ENCODE measurements at places on chromosomes 3 and 15. TPM values are rescaled to one million over a fixed set of nuclear protein-coding genes. Genes with fewer than 3 reads are reported as not detected.

- H3K27me3 ChIP-seq, result no peaks in the 10 kb centered on the region
- H3K27ac ChIP-seq, result no peak overlapping the region
- no peaks in the 10 kb centered on the region for H3K36me3 ChIP-seq
- DNase-seq, result no peak
Observed at GRCh38 chr3:23663661-23664186, 142.0 kb upstream of the UBE2E1 start.

IL20RB gene
- 2.1 TPM for total RNA-seq

MORC1 gene
- total RNA-seq, result not detected

DNA sequence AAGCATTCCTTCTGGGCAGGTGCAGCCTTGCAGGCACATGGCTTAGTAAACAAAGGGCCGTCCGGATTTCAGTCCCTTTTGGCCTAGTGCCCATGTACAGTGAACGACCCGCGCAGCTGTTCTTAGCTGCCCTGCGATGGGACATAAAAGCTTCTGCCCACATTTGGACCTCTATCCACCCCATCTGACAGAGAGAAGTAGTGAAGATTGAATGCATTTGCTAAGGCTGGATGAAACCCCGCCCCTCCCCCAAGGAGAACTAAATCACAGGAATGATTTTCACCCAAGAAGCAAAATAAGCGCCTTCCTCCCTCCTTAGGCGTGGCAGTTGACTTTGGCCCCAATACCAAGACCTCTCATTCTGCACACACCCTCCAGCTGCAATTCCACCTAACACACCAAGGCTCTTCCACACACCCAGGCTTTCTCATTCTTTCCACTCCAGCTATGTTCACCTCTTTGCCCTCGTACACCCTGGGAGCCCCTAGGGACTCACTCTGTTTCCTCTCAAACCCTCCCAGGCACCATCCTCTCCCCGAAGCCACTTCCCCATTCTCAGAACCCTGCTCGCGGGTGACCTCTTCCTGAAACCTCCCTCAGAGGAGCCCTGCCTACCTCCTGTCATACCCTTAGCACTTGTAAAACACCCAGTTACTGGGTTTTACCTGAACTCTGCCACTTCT, 14.1 kb upstream of the HRH1 start:
- H3K4me3 ChIP-seq, result no peak overlapping the region
- H3K27ac ChIP-seq, result no peak overlapping the region
- no peaks in the 10 kb centered on the region for H3K4me1 ChIP-seq
- DNase-seq, result no peak
- H3K27me3 ChIP-seq, result no peaks in the 10 kb centered on the region

DNA sequence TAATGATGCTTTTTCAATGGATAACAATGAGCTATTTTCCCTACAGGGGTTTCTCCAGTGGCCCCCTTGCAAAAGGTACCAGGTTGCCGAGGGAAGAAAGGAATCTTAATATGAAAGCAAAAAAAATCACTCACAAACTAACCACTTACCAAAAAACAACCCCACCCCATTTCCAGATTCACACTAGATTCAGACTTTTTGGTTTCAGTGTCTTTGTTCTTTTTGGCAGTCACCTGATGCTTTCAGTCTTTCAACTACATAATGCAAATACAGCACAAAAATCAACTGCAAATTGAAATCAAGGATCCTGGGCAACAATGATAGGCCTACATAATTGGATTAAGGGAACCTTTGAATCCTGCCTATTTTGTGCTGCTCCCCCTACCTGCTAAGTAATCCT, 71.1 kb upstream of the RAP2B start:
- DNase-seq, result no peak
- no peak overlapping the region for H3K27ac ChIP-seq
- no peaks in the 10 kb centered on the region for H3K36me3 ChIP-seq

GRCh38 chr3:46906471-46907058, 29.0 kb downstream of the PTH1R start:
- H3K27me3 ChIP-seq, result no peaks in the 10 kb centered on the region
- H3K36me3 ChIP-seq, result no peaks in the 10 kb centered on the region
- no peak overlapping the region for H3K4me3 ChIP-seq
- DNase-seq, result no peak

CD200 gene
- 49.2 TPM for total RNA-seq

- no peaks in the 10 kb centered on the region for H3K27me3 ChIP-seq
- no peak overlapping the region for H3K27ac ChIP-seq
- H3K36me3 ChIP-seq, result peaks cover 27% of the 10 kb centered on the region
- DNase-seq, result peak; percentile 57
- H3K4me3 ChIP-seq, result no peak overlapping the region
- H3K4me1 ChIP-seq, result no peaks in the 10 kb centered on the region
Observed at GRCh38 chr3:73070675-73071575, 9.5 kb downstream of the EBLN2 start.

GRCh38 chr3:64411101-64411500, 185.8 kb upstream of the PRICKLE2 start:
- H3K36me3 ChIP-seq, result no peaks in the 10 kb centered on the region
- DNase-seq, result no peak
- no peaks in the 10 kb centered on the region for H3K27me3 ChIP-seq
- no peaks in the 10 kb centered on the region for H3K4me1 ChIP-seq

DNA sequence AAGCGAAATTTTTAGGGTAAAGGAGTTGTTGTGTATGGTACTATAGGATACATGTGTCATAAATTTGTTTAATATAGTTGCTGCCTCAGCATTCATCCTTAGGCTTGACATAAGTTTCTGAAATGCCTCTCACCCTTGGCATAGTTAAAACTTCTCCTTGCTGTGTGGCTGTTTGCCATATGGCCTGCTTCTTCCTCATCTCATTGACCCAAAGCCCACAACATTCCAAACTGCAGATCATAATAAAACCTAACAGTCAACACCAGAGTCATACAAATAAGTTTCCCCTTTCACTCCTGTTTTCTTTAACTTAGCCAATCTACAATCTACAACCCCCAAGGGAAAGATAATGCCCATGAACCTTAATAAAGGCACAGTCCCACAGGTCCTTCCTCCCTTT, 136.6 kb downstream of the TMCC1 start:
- no peaks in the 10 kb centered on the region for H3K27me3 ChIP-seq
- H3K4me3 ChIP-seq, result no peak overlapping the region
- no peak for DNase-seq
- H3K27ac ChIP-seq, result no peak overlapping the region
- H3K36me3 ChIP-seq, result peaks cover 4% of the 10 kb centered on the region
- H3K4me1 ChIP-seq, result no peaks in the 10 kb centered on the region

GRCh38 chr15:52652286-52652685, 26.9 kb downstream of the ATOSA start:
- peak overlapping the region; percentile 33 for H3K27ac ChIP-seq
- DNase-seq, result no peak
- H3K4me3 ChIP-seq, result no peak overlapping the region
- peaks cover 4% of the 10 kb centered on the region for H3K36me3 ChIP-seq
- no peaks in the 10 kb centered on the region for H3K4me1 ChIP-seq

DNA sequence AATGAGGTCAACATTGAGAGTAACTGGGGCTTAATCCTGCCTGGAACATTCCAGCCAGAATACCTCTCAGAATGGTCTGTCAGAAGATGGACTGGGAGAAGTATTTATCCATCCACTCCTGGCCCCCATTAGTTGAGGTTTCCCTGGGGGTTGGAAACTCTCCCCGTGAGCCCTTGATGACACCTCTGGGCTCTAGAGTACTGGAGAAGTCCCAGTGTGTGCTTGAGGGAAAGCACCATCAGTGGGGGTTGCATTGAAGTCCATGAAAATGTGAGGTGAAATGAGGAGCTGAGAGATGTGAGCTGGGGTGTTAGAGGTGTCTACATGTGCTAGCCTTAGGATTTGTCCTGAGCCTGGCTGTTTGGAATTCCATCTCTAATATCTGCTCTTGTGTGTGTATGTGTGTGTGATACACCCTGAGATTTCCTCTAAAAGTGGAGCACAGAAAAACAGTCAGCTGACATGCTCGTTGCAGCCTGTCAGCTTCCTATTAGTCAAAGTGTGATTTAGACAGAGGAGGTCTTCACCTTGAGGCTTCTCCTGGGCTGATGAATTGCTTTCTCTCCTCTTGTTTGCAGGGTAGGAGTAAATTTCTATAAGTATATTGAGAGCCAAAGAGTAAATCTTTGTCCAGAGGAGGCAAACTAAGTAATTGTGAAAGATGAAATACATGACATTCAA, 67.6 kb downstream of the NR1D2 start:
- H3K4me1 ChIP-seq, result no peaks in the 10 kb centered on the region
- H3K4me3 ChIP-seq, result no peak overlapping the region
- no peaks in the 10 kb centered on the region for H3K27me3 ChIP-seq
- no peak overlapping the region for H3K27ac ChIP-seq
- no peak for DNase-seq

- no peaks in the 10 kb centered on the region for H3K36me3 ChIP-seq
- DNase-seq, result no peak
- H3K4me1 ChIP-seq, result peaks cover 6% of the 10 kb centered on the region
- H3K4me3 ChIP-seq, result no peak overlapping the region
Observed at GRCh38 chr3:152706991-152707713, 127.8 kb upstream of the P2RY1 start.

- no peaks in the 10 kb centered on the region for H3K36me3 ChIP-seq
- peaks cover 20% of the 10 kb centered on the region for H3K27me3 ChIP-seq
- DNase-seq, result no peak
- no peaks in the 10 kb centered on the region for H3K4me1 ChIP-seq
Observed at GRCh38 chr3:43106293-43106628, 382 bp upstream of the POMGNT2 start.

SCAANT1 gene
- not detected for total RNA-seq

GRCh38 chr15:62497356-62497755, 332.3 kb upstream of the C2CD4B start:
- no peak overlapping the region for H3K4me3 ChIP-seq
- no peak for DNase-seq
- H3K4me1 ChIP-seq, result peaks cover 26% of the 10 kb centered on the region
- H3K27ac ChIP-seq, result no peak overlapping the region
- no peaks in the 10 kb centered on the region for H3K36me3 ChIP-seq

DNA sequence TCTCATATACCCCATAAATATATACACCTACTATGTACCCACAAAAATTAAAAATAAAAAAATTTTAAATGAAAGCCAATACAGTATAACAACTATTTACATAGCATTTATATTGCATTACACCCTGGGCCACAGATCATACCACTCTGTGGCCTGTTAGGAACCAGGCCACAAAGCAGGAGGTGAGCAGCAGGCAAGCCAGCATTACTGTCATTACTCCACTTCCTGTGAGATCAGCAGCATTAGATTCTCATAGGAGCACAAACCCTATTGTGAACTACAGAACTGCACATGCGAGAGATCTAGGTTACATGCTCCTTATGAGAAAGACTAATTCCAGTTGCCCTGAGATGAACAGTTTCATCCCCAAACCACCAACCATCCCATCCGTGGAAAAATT, 17.4 kb downstream of the FILIP1L start:
- no peak overlapping the region for H3K27ac ChIP-seq
- no peaks in the 10 kb centered on the region for H3K36me3 ChIP-seq
- no peaks in the 10 kb centered on the region for H3K27me3 ChIP-seq
- no peak overlapping the region for H3K4me3 ChIP-seq
- DNase-seq, result no peak

DNA sequence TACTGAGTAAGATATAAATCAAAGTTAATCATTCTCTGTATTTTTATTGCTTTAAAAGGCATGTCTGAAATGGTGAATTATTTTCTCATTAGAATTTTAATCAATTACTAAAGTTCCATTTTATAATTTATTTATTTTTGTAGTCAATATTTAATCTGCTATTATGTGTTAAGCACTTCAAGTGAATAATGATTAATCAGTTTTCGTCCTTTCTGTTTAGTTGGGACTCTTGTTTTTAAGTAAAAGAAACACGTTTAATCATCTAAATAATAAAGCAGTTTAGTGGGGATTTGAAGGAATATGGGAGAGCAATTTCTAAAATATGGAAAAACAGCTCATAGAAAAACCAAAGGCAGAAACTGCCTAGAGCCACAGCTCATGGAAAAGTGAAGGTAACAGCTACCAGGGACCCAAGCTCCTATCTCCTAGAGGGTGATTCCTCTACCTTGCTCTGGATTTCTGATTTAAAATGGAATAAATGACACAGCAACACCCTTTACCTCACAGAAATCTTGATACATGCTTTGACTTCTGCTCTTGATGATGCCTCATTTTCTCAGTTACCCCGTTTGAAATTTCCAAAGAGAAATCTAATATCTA, 28.0 kb upstream of the SUCNR1 start:
- H3K4me3 ChIP-seq, result no peak overlapping the region
- no peak for DNase-seq
- no peaks in the 10 kb centered on the region for H3K27me3 ChIP-seq

DNA sequence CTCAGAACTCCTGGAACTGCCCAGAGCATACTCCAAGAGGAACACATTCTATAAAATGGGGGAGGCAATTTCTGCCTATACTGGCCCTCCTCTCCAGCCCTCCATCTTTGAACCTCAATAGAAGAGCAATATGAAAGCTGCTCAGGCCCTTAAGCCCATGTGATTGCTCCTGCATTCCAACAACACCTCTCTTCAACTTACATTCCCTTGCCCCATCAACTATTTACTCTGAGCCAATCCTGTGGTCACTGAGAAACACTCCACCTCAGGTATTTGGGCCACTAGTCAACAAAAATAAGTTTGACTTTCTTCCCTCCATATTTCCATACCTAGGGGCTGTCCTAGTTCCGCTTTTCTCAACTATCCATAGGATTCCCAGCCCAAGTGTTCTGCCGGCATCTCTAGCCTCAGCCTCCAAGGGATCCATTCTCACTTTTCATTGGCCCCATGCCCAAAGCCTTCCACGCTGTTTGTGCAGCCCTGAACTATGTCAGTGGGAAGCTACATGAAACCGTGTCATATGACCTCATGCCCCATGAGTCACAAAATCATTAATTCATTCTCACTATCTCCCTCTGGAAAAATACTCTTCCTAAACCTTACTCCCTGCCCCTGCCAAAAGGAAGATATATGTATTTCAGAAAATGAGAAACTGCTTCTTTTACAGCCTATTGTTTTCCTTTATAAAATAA, 61.6 kb downstream of the GJD2 start:
- no peaks in the 10 kb centered on the region for H3K27me3 ChIP-seq
- no peak overlapping the region for H3K27ac ChIP-seq
- no peak overlapping the region for H3K4me3 ChIP-seq
- no peaks in the 10 kb centered on the region for H3K36me3 ChIP-seq
- no peak for DNase-seq
- H3K4me1 ChIP-seq, result no peaks in the 10 kb centered on the region

- H3K27ac ChIP-seq, result no peak overlapping the region
- no peak overlapping the region for H3K4me3 ChIP-seq
- peak; percentile 77 for DNase-seq
- no peaks in the 10 kb centered on the region for H3K36me3 ChIP-seq
Observed at GRCh38 chr3:50545781-50546180, 21.8 kb downstream of the C3orf18 start.
